ENCODE measurements at places on chromosomes 12 and 14.

DNA sequence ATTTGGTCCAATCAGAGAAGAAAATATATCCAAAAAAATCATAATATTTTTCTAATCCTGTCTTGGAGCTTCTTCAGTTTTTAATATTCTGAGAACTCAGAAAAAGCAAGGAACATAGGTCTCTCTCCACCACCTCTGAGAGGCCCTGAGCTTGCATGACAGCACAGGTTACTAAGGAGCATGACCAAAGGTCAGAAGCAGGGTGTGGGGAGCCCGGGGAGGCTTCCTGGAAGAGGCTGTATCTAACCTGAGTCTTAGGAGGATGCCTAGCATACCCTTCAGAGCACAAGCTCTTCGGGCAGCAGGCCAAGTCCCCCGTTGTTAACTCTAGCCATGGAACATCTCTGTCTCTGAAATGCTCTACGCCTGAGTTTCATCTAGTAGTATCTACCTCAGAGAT, 15.7 kb upstream of the STON2 start:
- no peak for DNase-seq

DNA sequence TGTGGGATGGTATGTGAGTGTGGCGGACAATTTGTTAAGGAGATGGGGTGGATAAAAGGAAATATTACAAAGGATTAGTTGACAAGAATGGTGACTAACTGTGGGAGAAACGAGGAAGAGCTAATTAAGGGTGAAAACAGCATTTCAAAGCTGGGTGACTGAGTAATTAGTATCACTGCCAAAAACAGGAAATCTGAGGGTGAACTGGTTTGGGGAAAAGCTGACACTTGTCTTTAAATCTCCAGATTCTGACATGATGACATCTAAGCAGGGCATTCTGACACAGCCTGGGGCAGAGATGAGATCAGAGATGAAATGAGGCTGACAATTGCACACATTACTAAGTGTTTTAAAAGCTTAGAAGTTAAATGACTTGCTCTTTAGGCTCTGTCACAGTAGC, 42.4 kb upstream of the CCDC175 start:
- DNase-seq: no peak

DNA sequence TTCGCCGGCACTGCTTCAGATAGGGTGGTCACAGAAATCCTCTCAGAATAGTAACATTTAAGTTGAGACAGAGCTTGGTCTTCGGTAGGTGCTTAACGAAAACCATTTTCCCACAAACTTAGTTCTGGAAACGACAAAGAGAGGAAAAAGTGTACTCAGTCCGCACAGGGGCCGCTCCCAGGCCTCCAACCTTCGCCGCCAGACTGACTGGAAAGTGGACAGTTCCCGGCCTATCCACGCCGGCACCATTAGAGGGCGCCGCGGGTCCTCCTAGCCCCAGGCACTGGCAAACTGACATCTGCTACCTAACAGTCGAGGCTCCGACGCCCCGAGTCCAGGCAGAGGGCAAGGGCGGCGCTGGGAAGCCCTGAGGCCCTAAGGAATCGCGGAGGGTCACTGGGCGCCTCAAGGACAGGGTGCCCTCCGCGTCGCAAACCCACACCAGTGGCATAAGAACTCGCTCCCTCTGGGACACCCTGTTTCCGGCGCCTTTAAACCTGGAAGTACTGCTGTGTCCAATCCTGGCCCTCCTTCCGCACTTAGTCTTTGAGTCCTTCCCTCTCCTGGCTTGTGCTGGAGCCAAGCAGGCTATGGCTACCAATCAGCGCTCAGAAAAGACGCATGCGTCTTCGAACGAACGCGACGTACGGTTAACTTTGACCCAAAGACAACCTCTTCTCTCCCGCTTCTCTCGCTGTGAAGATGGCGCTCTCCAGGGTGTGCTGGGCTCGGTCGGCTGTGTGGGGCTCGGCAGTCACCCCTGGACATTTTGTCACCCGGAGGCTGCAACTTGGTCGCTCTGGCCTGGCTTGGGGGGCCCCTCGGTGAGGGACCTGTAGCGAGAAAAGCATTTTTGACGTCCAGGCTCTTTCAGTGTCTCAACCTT, at the start of gene LETMD1:
Gene LETMD1, plus strand, starts transcription at position 673 of the 886 bp plus-strand sequence. Its CDS starts 30 bp downstream, at position 703.
- peak; percentile 99 for DNase-seq

DNA sequence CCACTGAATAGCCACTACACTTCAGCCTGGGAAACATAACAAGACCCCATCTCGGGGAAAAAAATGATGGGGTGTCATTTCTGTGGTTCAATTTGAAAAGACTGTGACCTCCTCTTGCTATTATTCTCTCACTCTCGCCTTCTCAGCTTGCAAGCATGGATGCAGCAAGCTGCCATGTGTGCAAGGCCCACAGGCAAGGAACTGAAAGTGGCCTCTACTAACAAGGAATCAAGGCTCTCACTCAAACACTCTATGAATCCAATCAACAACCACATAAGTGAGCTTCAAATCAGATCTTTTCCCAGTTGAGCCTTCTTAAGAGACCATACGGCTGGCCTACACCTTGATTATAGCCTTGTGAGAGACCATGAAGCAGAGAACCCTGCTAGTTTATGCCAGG, 17.9 kb upstream of the DHRS7 start:
- no peak for DNase-seq

- DNase-seq: peak; percentile 78
These were observed 74.9 kb upstream of the ATP2B1 start for GRCh38 chr12:89783359-89784060.

DNA sequence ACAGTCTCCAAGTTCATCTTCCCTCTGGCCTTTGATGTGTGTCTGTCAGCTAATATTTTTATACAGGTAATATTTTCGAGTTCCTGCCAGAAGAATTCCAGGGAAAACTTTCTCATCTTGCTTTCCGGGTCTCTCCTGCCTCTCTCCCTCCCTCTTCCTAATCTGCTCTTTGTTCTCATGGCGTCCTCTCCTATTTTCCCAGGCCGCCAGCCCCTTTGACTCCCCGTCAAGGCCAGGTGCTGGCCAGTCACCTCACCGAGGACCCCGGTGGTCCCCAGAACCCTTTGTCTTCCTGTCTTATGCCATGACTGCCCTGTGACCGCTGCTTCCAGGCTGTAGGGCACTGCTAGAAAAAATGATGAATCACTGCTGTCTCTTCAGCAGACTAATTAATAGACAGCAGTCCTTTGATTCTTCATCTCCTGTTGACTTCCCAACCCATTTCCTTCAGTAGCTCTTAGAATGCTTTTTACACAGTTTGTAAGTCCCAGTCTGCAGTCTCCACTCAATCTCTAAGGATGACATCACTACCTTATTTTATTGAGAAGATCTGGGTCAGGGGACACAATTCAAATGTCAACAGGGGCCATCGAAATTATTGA, 40.7 kb downstream of the PPFIBP1 start:
- DNase-seq: no peak

DNA sequence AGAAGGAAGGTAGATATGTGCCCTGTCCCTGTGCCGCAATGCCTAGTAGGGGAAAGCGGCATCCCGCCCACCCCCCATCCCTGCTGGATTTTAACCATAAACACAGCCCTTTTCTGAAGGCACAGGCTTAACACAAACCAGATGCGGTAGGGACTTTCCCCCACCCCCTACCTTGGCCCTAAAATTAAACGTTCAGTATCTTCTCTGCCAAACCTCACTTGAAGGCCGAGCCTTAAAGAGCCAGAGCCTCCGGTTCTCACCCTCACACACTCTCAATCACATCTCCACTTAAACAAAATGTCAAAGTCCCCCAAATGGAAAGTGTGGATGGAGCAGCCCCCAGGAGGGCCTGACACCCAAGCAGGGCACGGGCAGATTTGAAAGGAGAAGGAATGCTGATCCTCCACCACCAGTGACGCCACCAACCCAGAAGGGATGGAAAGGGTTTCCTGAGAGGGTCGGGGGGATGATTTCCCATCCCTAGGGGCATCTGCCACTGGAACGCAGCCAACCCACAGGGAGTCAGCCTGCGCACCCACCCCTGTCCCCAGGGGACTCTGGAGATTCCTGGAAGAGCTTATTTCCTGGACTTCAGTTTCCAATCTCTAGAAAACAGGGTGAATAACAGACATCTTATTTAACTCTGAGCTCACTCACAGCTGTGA, 26.4 kb downstream of the ACTN1 start:
- DNase-seq: peak; percentile 89

DNA sequence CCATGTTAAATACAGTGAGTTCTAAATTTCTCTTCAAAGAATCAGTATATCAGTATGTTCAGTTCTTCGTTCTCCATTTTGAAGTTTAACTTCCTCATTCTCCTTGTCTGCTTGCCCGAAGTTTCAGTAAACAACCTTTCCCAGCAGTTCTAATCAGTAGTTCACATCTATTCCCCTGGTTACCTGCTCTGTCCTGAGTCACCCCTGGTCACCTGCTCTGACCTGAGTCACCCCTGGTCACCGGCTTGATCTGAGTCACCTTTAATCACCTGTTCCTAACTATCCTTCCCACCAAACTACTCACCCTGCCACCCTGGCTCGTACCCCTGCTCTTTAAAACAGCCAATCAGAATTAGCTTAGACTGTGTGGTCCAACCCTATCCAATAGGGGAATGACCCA, 9.4 kb upstream of the OR10G3 start:
- DNase-seq: no peak

DNA sequence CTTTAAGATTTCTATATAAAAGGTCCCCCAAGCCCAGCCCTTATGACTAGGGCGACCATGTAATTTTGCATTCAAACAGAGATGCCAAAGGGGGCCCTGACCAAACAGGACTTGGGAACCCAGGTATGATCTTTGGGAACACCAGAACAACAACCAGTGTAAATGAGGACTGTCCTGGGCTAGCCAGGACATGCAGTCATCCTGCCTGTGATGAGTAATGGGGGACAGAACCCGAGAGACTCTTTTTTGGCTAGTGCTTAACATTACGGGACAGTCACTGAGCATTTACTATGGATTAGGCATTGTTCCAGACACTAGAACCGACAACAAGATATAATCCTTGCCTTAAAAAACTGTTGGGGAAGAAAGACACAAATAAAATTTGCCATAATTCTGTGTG, 337.3 kb downstream of the CACNA1C start:
- no peak for DNase-seq

DNA sequence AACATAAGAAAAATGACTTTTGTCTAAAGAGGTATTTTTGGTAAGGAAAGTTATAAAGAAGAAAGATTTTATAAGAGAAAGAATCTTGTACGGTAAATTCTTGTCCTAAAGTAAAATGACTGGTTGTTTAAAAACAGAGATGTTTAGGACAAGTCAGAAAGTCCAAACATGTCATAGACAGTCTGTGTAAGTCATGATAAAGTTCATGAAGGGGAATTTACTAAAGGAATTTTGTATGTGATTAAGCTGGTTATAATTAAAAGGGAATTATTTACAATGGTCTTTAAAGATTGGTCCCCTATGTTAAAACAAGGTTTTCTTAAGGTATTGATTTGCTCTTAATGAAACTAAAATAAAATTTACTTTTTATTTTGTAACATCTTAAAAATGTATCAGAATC, 269.4 kb upstream of the CCDC196 start:
- DNase-seq: peak; percentile 17

DNA sequence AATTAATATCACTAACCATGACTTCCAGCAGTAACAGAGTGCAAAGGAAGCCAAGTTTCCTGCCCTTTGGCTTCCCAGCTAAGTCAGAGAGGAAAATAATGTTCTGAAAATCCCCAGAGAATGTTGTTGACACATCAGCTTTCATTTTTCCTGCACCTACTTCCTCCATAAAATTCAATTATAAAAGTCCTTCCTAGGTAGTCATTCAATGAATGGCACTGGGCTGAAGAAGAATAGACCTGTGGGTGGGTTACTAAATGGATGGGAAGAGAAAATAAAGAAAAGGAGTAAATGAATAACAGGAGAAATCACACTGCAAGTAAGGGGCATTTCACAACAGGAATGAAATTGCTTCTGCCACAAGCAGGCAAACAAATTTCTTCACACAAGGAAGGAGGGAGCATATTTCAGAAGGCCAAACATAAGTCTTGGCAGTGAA, 73.2 kb upstream of the MDM1 start:
- peak; percentile 57 for DNase-seq

GRCh38 chr14:90273532-90273931, 17.2 kb downstream of the PSMC1 start:
- DNase-seq: no peak

GRCh38 chr12:47850153-47851084, 30.7 kb upstream of the HDAC7 start:
- DNase-seq: no peak

- peak; percentile 66 for DNase-seq
These were observed 47.1 kb downstream of the NCOR2 start for GRCh38 chr12:124520265-124520701.

GRCh38 chr12:96846293-96846692, 60.8 kb upstream of the NEDD1 start:
- DNase-seq: no peak

- DNase-seq: no peak
These were observed 239.3 kb downstream of the TRHDE start for GRCh38 chr12:72511498-72511897.

- DNase-seq: no peak
These were observed at the start of gene CLEC4D for GRCh38 chr12:8513256-8513655. Gene CLEC4D, plus strand, starts transcription at chr12:8513503. Its CDS starts 230 bp downstream, at chr12:8513733.

DNA sequence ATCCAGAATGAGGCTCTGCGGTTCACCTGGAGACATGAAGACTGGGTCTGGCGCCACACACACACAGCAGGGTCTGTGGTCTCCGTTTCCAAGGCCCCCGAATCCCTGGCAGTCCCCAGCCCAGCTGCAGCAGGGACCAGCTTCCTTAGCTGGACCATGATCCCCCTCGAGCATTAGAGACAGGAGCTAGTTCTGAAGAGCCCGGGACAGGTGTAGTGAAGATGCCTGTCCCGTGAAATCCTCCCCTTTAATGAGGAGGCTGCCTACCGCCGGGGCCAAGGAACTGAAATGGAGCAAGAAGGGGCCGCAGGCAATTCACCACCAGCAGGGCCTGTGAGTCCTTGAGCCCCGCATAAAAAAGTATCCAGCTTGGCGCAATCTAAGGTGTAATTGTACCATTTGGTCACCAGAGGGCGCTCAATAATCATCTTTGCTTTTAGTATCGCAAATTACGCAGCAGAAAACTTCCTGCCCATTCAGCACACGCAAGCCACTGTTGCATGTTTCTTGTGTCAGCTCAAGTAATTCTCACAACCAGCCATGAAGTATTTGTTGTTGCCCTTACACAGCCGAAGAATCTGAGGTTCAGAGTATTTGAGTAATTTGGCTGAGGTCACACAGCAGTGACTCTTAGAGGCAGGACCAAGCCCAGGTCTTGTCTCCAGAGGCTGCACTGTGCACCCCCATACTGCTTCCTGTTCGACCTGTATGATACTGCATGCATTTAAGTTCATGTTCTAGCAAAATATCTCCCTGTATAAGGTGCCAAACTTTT, 54.3 kb upstream of the PPP2R5C start:
- DNase-seq: peak; percentile 83

- DNase-seq: no peak
These were observed 350.2 kb downstream of the DIO2 start for GRCh38 chr14:79861111-79861510.

DNA sequence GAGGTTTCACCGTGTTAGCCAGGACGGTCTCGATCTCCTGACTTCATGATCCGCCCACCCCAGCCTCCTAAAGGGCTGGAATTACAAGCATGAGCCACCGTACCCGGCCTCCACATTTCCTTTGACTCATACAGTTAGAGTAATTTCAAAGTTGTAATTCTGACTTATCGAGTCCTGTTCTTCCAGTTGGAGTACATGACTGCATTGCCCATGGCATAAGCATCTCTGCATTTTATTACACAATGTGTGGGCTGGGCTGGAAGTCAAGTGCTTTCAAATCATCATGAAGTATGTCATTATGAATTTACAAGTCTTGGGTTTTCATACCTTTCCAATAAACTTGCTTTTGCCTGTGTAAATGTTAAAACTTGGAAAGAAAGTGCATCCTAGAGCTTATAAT, 1295.7 kb upstream of the FLRT2 start:
- no peak for DNase-seq
